D721Med (cell line): ENCODE measurements at places on chromosomes 11 and 22.

DNA sequence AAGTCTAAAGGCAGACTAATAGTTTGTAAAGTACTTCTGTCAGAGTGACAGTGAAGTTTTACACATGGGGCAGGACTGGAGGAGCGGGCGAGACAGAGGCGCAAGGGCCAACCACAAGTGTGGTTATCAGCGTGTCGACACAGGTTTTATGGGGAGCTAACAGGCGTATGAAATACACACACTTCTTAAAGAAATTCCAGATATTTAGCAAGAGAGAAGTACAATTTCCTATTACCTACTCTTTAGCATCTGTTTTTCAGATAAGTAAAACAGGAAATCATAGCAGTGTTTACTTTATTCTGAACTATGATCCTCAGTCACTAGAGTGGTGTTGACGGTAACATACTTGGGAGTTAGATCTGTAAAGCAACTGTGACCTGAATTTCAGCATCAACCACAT lies 22.5 kb downstream of the VSIG10L2 start:
- no peak for DNase-seq

GRCh38 chr11:44602891-44603310 lies 37.4 kb downstream of the CD82 start:
- no peak for DNase-seq

DNA sequence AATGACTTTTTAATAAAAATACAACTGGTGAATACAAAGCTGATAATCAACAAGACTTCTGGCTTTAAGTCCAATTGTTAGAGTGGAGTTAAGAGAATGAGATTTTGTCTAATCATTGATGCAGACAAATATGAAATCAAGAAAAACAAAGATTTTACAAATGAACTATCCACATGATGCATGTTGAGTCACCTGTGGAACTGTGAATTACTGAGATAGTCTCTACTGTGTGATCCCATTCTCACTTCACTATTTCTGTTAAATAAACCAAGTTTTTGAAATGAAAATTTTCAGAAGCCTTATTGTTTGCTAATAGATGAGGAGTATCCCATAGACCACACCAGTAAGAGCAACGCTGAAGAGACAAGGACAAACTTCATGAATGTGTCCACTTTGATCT lies 8.4 kb upstream of the CTSC start:
- no peak for DNase-seq

DNA sequence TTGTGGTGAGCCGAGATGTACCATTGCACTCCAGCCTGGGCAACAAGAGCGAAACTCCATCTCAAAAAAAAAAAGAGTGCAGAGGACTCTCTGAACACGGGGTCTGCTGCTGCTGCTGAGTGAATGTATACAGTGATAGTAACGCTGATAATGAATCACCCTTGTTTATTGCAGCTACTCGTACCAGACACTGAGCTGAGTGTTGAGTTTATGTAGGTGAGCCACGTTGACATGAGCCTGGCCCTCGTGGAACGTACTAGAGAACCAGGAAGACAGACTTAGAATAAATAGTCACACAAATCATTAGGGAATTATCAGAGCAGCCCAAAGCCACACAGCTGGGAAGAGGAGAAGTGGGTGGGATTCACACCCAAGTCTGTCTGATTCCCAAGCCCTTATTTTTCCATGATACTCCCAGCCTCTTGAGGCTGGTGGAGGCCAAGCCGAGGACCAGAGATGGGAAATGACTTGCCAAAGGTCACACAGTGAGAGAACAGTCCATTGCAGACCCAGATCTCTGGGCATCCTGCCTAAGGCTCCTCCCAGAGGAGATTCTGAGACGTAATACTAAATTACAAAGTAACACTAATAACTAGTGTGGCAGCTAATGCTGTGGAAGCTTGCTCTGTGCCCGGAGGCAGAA lies 34.8 kb downstream of the MB start:
- no peak for DNase-seq

DNA sequence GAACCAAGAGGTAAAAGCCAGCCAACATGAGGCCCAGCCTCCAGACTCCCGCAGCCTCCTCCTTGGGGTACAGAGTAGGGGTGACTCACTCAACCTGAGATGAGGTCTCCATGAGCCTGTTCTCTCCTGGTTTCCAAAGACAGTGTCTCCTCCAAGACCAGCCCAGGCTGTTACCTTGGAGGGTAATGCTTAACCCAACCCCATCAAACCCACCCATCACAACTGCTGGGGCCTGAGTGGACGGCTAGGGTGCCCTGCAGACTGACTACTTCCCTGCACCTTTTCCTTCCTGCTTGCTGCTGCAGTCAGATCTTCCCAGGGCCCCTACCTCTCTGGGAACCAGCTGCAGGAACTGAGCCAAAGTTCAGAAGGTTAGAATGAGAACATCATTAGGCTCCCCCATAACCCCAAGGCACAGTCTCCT lies 5.1 kb upstream of the NOL12 start:
- DNase-seq, result no peak

- DNase-seq, result no peak
These were observed 21.7 kb downstream of the VWCE start for GRCh38 chr11:61273178-61274078.

- DNase-seq, result no peak
These were observed 17.8 kb downstream of the BBOX1 start for GRCh38 chr11:27058456-27058855.

- no peak for DNase-seq
These were observed 10.5 kb upstream of the TMEM121B start for GRCh38 chr22:17131686-17132085.

DNA sequence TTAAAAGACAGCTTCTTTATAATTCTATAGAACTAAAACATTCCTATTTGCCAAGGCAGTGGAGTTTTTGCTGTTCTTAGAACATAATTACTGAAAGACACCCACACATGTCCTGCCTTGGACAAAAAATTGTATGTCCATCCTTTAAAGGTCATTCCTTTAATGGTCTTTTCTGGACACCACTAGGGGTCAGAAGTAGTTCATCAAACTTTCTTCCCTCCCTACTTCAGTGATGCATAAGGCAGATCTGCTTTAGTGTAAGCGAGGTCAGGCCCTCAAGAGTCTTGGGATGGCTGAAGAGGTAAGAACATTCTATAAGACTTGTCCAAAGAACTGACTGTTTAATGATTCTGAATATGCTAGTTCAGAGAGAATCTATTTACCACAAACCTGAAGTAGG lies 4.3 kb upstream of the OR51V1 start:
- DNase-seq, result no peak

GRCh38 chr11:41039592-41039991 lies 419.9 kb downstream of the LRRC4C start:
- DNase-seq, result no peak

DNA sequence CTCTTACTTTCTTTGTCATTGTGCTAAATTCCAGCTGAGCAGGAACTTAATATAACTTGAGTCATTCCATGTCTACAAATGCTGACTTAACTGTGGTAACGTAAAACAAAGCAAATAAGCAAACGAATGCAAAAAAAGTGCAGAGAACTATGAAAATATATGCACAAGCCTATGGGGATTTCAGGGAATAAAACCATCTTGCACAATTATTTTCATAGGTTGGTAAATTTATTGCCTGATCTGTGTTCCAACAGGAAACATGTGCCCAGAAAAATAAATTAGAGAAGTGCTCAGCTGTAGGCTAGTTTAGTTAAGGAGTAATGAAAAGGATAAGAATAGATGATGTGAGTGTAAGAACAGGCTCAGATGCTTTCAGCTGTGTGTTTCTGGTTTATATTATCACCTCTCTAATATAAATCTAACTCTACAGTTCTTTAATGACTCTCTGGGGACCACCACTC lies 1169.3 kb downstream of the LRRC4C start:
- DNase-seq, result no peak

- DNase-seq, result no peak
These were observed 67.1 kb downstream of the SLC1A2 start for GRCh38 chr11:35352077-35352888.

- DNase-seq, result peak; percentile 63
These were observed at the start of gene PYGM for GRCh38 chr11:64759722-64760719. TSS of gene PYGM (minus strand) at chr11:64759974. CDS start at chr11:64759898, 76 bp downstream.

DNA sequence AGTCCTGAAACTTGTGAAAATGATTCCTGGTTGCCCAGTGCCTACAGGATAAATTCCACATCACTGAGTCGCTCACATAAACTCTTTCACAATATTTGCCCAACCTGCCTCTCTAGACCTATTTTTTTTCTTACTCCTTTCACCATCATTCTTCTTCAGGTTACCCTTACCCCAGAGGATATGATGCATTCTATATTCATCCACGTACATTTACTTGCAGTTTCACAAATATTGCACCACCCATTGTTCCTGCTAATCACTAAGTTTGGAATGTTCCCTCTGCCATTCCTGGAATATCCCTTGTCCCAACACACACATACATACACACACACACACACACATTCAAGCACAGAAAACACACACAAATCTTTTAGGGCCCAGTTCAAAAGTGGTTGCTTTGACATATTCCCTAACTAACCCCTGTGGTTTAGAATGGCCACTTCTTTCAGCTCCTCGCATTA lies 379.5 kb downstream of the ETS1 start:
- no peak for DNase-seq

DNA sequence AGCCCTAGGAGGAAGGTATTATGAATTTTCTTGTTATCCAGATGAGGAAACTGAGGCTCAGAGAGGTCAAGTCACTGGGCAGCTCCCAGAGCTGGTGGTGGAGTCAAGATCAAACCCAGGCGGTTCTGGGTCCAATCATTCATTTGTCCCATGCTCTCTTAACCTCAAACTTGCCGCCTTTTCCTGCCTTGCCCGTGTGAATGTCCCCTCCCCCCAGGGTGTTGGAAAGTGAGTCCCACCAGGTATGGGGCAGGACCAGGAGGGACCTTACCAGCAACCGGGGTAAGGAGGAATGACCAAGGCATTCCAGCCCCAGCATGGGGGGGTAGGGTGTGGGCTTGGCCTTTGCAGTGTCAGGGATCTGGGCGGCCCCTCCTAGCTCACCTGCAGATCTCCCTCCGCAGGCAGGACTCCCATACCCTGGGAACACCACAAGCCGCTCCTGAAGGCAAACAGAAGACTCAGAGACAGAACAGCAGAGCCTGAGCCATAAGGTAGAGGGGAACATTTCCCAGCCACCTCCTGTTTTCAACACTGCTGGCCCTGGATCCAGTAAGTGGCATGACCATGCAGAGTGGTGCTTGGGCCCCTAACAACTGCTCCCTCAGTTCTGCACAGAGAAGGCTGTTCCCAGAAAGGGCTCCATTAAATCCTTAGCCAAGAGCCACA lies 41.2 kb upstream of the SYT7 start:
- DNase-seq, result no peak

GRCh38 chr22:23054531-23055257 lies 15.6 kb upstream of the GNAZ start:
- no peak for DNase-seq

GRCh38 chr11:17258670-17259069 lies 17.9 kb upstream of the NUCB2 start:
- no peak for DNase-seq

GRCh38 chr11:106072804-106073203 lies 4.3 kb downstream of the KBTBD3 start:
- DNase-seq, result no peak

DNA sequence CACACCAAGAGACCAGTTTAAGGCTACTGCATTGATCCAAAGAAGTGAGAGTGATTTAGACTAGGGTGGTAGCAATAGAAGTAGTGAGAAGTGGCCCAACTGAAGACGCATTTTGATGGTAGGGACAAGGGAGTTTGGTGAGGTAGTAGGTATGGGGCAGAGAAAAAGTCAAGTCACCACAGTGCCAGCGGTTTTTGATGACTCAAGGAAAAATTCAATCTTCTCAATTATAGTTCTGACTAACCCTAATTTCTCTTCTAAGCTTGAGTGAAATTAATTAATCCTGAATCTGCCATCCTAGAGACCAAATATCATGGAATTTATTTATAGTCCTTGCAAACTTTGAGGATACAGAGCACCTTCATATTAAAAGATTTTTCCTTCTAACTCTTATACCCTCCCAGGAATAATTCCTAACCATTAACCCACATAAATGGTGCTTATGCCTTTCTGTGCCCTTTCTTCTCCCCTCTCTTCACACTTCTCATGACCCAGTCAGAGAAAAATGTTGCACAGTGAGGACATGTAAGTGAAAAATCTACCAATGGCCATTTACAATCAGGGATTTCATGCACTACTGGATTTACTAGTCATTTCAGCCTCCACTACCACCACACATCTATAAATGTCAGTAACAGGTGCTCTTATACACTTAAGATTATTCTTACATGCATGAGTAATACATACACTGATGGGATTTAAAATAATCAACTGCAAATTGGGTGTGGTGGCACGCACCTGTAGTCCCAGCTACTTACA lies 45.9 kb upstream of the ARHGAP32 start:
- DNase-seq, result no peak

DNA sequence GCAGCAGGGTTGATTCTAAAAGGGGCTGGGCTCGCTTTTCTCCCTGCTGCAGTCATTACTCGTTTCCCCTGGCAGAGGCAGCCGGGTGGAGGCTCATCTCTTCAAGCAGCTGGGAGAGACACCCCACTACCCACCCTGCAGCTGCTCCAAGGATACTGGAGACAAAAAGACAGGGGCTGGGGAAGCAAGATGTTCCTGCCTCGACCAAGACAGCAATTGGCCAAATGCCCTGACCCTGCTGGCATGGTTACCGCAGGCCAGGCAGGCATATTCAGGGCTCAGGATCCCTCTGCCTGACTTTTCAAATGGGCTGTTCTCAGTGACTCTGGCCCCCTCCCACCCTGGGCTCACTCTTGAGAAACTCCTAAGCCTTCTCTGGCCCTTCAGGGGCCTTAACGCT lies 6.8 kb upstream of the RGL4 start:
- no peak for DNase-seq

GRCh38 chr11:11814614-11815452 lies 26.9 kb upstream of the USP47 start:
- DNase-seq, result no peak

GRCh38 chr11:57530596-57531507 lies at the start of gene TIMM10:
TSS of gene TIMM10 (minus strand) at chr11:57530754. CDS start at chr11:57530189, 565 bp downstream.
- peak; percentile 79 for DNase-seq

DNA sequence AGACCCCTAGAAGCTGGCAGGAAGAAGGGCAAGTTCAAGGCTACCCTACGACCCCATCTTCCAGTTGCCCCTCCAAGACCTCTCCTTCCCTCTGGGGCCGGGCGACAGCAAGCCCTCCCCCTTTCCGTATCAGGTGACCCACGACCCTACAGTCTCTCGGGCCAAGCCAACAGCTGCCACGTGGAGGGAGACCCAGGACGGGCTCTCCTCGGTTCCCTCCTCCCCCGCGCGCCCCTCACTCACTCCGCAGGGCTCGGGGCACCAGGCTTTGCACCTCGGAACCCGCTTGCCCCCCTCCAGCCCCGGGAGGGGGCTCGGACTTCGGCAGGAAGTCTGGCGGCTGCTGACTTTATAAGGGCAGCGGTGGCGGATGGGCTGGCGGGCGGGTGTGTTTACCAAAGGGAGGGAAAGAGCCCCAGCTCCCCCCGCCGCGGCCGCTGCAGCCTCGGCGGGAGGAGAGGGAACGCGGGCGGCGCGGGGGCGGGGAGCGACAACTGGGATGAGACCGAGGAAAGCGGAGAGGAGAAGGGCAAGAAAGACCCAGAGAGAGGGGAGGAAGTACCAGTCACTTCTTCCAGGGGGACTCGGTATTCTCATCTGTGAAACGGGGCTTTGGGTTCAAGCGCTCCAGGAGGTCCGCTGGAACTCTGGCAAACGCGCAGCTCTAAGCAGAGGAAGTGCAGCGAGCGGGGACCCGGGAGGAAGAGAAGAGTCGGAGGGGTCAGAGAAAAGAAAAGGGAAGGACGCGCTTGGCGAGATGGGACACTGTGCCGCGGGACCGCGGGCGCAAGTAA lies 767 bp downstream of the SLC43A1 start:
- DNase-seq, result no peak

GRCh38 chr11:45216901-45217300 lies 69.2 kb downstream of the SYT13 start:
- DNase-seq, result no peak

- DNase-seq, result no peak
These were observed 7.8 kb upstream of the RTL6 start for GRCh38 chr22:44505796-44506354.

GRCh38 chr22:37999640-38000272 lies 15.4 kb upstream of the SOX10 start:
- no peak for DNase-seq
